ENCODE measurements at places on chromosomes 5 and 9.
A peak's percentile ranks its signal among the peaks of the same experiment; 100 is the strongest.

DNA sequence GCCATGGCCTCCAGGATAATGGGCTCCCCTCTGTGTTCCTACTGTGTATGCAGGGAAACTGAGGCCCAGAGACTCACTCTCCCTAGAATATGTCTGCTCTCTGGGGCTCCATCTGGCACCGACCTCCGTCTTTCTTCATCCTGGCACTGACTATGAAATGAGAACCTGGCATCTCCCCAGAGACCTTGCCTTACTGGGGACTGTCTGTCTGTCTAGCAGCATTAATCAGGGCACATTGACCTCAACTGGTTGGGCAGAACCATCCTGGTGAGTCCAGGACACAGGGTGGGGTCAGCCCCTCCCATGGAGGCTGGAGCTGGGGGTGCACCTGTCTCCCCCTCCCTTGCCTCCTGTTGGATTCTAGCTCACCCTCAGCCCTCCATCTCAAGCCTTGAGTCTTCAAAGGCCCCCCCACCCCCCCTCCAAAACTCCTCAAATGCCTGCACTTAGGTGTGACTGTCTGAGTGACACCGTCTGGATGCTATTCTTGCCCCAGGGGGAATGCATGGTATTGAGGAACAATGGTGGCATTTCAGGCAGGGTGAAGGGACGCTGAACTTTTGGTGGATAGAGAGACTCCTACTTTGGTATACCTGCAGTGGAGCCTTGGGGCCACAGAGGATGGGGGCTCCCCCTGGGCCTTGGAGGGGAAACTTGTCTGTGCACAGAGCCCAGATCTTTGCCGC lies 12.8 kb upstream of the PITX1 start:
- no peak for DNase-seq

GRCh38 chr5:103119765-103120606 lies at the start of the genes GIN1 and PPIP5K2:
TSS of gene GIN1 (minus strand) at chr5:103120138. CDS start at chr5:103108707, 11,431 bp downstream.
TSS of gene PPIP5K2 (plus strand) at chr5:103120301. CDS start at chr5:103129590, 9,289 bp downstream.
- peak; percentile 98 for DNase-seq

DNA sequence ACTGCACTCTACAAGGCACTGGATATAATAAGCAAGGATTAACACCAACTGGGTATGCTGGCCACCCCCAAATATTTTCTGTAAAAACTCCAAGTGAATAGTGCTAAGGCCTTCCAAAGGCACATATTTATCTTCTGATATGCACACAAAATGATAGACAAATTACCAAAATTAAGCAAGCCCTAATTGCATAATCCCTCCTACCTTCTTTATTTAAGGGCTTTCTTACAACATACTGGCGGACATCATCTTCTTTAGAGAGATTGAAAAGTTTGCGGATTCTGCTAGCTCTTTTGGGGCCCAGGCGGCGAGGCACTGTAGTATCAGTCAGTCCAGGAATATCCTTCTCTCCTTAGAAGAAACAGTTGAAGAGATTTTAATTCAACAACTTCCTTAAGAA lies 1.9 kb downstream of the RPS6 start:
- no peak for DNase-seq

DNA sequence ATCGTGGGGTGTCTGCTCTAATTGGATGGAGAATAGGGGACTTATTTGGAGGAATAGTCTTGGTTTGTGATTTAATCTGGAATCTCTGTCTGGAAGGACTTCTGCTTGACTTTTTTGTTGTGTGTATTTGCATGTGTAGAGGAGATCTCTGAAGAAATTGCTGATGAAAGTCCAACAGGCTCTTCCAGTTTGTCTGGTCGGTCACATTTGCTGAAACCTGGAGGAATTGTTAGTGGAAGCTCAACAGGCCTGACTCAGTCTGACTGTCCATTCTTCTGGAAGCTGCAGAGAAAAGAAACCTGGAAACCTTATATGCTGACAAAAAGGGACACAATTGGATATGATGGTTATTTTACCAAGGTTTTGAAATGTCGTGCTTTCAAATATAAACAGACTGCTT lies 33.4 kb upstream of the TENT2 start:
- DNase-seq, result no peak

- no peak for DNase-seq
Observed at GRCh38 chr9:133334161-133334560, 1.8 kb downstream of the SURF6 start.

GRCh38 chr9:5441043-5441442 lies 3.3 kb upstream of the PLGRKT start:
- no peak for DNase-seq

GRCh38 chr5:26569241-26569928 lies 469.0 kb downstream of the CDH9 start:
- DNase-seq, result no peak

GRCh38 chr5:156051972-156052371 lies 275.0 kb upstream of the SGCD start:
- DNase-seq, result no peak

- DNase-seq, result no peak
Observed at GRCh38 chr5:172334196-172334595, 50.6 kb upstream of the UBTD2 start.

DNA sequence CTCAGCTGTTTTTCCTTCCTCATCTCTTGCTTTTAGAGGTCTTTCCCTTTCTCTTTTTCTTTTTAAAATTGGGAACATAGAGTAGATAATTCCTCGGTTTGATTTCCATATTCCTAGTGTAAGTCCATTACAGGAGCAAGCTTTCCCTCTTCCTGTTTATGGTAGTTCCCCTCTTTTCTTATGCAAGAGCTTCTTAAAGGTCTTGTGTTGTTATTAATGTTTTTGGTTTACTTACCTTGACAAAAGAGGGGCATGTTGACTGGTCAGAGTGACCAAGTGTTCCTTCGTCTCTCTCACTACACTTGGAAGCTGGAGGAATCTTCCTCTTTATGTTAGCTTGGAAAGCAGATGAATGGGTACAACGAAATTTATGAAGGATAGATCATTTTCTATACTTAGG lies 8.3 kb downstream of the ATG10 start:
- no peak for DNase-seq

DNA sequence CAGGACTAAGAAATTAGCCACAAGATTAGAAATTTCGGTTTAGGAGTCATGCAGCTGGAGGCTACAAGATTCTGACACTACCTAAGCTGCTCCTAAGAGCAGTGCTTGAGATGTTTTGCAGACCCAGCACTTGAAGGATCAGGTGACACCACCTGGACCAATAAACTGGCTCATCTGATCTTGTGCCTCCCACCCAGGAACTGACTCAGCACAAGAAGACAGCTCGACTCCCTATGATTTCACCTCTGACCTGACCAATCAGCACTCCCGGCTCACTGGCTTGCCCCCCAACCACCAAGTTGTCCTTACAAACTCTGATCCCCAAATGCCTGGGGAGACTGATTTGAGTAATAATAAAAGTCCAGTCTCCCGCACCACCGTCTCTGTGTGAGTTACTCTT lies 170.4 kb downstream of the TTC39B start:
- DNase-seq, result no peak

DNA sequence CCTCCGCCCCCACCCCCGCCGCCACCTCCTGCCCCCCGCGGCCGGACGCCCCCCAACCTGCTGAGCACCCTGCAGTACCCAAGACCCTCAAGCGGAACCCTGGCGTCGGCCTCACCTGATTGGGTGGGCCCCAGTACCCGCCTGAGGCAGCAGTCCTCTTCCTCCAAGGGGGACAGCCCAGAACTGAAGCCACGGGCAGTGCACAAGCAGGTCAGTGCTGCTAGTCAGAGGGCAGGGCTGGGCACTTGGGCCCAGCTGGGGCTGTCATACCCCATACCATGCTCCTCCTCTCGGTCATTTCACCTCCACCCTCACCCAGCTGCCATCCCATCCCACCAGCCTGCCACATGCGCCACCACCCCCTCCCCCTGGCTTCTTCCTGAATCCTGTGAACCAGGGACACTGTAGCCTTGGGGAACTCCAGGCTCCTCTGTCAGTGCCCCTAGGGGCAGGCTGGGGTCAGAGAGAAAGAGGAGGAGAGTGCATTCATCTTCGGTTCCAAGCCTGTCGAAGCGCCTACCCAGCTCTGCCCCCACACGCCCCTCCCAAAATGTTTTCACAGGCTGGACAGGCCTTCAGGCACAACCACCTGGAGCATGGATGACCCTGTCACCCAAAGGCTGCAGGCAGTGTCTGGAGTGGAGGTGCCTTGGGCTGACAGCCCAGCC lies 122.0 kb downstream of the DAB2IP start:
- DNase-seq, result no peak

- no peak for DNase-seq
Observed at GRCh38 chr9:93603906-93604326, 27.5 kb downstream of the PHF2 start.

DNA sequence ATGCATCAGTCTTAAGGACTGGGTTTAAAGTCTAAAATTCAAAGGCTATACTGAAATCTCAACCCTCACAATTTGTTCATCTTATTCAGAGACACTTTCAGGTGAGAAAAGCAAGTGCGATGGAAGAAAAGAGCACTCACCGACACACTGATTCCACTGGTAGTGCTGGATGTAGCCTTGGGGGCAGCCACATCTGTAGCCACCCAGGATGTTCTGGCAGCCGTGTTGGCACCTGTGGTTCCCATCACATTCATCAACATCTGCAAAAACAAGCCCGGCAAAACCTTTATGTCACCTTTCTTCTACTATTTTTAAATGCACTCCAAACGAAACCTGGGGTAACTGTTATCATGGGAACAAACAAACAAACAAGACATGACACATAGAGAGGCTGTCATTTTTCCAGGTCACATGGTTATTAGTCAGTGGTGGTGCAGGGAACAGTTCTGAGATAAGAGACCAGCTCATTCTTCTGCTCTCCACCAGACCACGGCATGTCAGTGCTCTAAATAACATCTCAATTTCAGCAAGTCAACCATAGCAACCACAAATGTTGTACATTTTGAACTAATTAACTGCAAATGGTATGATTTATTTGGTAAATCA lies 188.4 kb downstream of the SLC12A2 start:
- no peak for DNase-seq

GRCh38 chr5:120599576-120599975 lies 135.5 kb downstream of the PRR16 start:
- DNase-seq, result no peak

DNA sequence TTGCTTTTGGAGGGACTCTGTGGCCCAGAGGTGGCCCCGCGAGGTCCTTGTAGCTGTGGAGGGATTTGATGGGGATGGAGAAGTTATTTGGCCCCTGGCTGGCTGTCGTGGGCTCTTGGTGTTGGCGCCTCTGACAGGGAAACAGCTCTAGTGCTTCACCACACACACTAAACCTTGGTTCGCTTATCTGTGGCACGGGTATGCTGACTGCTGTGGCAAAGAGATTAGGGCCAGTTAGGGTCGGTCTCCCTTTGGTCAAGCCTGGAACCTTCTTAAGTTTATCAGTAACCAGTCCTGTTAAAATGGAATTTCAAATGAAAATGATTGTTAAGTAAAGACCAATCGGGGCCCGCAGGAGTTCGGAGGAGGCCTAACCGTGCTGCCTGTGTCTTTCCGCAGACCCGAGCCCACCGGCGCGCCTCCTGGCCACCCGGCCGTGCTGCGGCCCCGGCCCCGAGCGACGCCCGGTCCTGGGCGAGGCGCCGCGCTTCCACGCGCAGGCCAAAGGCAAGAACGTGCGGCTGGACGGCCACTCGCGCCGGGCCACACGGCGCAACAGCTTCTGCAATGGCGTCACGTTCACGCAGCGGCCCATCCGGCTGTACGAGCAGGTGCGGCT lies 28.4 kb downstream of the NEURL1B start:
- no peak for DNase-seq

- no peak for DNase-seq
Observed at GRCh38 chr5:61438298-61438970, 106.4 kb downstream of the ZSWIM6 start.

- no peak for DNase-seq
Observed at GRCh38 chr5:35990520-35990919, 670 bp downstream of the UGT3A1 start.

- no peak for DNase-seq
Observed at GRCh38 chr5:88483964-88484672, 215.5 kb upstream of the TMEM161B start.

GRCh38 chr5:81140441-81140840 lies 92.7 kb upstream of the CKMT2 start:
- DNase-seq, result no peak

DNA sequence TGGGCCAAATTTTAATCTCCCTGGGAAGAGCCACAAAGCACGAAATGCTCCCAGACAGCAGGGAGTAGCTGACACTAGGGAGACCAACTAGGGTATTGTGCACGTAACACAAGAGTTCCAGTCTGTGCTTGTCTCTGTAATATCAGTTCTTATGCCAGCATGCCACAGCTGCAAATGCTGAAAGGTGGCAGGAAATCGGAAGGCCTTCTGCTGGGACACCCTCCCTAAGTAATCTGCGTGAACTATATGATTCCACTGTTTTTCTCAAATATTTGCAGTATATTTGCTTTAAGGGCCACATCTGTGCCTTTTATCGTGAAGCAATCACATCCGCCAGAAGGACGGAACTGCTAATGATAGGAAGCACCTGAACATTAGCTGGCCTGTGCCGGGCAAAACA lies 12.6 kb downstream of the VLDLR start:
- DNase-seq, result no peak

GRCh38 chr5:103546858-103547257 lies 15.7 kb downstream of the NUDT12 start:
- no peak for DNase-seq

DNA sequence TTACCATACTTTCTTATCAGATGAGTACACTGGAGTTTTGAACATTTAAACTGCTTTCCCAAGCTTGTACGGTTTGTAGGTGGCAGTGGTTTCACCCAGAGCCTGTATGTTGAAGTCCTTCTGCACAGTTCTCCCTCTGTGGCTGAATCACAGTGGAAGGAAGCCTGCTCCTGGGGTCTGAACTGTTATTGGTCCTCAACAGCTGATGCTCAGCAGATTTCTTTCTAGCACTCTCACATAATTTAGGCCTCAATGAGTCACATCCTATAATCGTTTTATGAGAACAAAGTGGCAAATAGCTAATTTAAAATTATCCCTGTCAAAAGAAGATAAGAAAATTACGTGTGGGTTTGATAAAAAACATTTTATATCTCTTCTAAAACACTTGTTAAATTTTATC lies 229.7 kb downstream of the TLE4 start:
- no peak for DNase-seq

GRCh38 chr5:10329820-10330481 lies 22.2 kb upstream of the CMBL start:
- DNase-seq, result no peak
